Stimulated activated CD8-positive, alpha-beta memory T cell treated with anti-CD3 and anti-CD28 coated beads, Interleukin-4, amount 100 ng/mL, for 1 hour (primary cell): ENCODE measurements at places on chromosomes 6 and 20.

DNA sequence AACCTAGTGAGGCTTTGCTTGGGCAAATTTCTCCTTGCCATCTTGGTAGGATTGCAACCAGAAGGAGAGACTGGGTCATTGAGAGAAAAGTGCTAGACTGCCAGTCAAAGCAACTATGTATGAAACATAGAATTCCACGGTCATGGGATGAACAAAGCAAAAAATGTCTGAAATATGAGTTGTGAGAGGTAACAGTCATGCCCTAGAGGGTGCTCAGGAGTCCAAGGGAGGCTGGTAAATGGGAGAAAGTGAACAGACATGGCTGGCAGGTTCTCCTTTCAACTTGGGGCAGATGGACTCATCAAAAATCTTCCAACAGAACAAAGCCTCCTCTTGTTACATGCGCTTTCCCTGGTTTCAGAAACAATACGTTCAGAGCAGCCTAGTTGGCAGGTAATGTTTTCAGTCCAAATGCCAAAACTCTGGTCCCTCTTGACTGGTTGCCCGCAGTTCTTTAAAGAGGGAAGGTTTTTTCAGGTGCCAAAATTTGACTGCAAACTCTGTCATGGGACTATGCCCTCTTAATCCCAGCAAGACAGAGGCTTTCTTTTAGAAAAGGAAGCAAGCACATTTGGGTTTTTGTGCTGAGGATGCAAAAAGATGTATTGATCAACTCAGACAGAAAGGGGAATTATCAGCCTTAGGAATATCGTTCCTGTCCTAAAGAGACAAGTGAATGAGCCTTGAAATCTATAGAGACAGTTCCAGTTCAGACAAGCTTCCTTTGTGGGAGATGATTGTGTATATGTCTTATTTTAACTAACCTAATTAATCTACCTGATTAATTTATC is 68.5 kb upstream of the SASH1 start:
- DNase-seq: no peak

DNA sequence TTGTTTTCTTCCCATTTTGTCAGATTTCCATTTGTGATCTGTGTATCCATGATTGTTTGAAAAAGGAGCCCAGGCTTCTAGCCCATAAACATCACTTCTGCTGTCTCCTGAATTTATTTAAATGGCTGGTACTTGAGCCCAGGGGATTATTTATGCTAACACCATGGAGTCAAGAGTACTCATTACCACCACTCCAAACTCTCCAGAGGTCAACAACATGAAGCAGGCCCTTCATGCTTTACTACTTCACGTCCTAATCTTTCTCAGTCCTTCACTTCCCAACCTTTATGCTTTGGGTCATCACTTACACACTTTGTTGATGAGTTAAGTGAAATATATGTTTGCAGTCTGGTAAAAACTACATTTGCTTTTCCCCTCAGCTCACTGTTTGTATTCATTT is 247.8 kb downstream of the BMP2 start:
- no peak for DNase-seq

- no peak for DNase-seq
Measured at GRCh38 chr6:39517756-39518155, 195.3 kb upstream of the KCNK16 start.

DNA sequence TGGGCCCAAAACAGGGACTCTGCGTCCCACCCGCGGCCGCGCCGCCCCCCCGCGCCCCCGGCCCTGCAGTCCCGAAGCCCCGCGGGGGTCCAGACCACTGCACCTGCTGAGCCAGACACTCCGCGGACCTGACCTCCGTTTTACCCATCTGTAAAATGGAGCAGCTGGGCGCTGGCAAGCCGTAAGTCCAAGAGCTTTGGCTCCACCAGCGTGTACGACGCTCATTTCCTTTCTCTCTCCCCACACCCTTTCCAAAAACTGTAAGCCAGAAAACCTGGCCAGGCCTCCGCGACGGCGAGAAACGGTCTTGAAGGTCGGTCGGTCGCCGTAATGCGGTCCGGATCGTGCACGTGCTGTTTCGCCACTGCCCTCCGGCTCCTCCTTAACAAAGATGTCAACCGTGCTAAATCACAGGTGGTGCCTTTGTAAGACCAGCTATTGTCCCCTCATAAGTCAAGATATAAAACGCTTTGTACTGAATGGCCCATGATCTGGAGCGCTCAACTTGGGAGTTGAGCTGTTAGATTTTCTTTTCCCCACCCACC is 7.8 kb upstream of the NR2E1 start:
- no peak for DNase-seq

DNA sequence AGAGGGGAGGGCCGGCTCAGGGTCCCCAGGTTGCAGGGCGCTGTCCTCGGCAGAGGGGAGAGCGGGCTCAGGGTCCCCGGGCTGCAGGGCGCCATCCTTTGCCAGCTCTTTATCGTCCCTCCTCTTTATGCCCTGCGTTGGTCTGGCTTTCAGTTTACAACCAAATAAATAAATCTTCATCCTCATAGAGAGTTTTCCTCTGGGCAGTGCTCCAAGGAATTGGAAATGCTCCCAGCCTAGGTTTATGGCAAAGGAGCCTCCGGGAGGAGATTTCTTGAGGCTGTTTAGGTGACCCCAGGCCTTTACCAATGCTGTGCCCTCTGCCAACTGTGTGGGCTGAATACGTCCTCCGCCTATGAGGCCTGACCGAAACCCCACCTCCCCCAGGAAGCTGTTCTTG is 60.2 kb downstream of the CHMP4B start:
- DNase-seq: no peak

DNA sequence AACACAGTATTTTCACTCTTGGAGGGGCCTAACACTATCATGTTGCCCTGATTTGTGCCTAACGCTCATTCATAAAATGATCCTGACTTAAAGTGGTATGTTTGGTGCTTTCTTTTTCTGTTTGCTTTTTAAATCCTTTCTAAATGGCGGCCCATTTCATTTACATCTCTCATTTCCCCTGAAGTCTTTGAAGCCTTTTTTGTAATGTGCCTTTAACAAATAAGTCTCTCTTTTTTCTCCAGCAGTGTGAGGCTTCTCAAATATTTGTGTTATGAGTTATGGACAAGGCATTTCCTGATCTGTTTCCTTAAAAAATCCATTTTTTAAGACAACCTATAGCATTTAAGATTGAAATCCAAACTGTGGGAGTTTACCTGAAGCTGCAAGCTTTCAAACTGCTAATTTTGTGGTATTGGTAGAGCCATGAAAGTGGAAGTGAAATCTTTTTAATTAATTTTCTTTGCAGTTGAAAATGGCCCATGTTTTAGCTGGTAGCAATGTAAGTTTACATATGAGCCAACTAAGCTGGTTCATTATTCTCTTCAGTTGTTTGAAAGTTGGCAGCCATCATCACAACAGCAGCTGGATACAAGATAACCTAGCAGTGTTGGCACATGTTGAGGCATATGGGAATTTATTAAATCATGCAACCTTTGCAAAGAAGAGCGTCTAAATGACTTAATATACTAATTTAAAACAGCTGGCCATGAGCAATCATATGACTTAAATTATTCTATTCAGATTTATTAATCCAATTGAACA is 469.7 kb downstream of the CDKAL1 start:
- no peak for DNase-seq

DNA sequence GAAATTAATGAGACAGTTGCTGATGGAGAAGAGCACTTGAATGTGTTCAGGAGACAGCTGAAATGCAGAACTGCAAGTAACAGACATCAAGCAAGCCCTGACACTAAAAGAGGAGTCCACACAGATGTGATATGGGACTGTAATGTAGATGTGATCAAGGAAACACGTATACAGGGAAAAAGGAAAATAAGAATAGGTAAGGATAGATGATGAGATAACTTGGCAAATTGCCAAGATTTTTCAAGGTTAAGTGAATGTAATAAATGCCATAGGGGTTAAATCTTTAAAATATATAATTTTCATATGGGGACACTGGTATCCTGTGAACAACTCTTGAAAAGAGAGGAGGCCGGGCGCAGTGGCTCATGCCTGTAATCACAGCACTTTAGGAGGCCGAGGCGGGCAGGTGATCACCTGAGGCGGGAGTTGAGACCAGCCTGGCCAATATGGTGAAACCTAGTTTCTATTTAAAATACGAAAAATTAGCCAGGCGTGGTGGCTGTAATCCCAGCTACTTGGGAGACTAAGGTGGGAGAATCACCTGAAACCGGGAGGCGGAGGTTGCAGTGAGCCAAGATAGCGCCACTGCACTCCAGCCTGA is 7.2 kb upstream of the SNX14 start:
- DNase-seq: no peak

DNA sequence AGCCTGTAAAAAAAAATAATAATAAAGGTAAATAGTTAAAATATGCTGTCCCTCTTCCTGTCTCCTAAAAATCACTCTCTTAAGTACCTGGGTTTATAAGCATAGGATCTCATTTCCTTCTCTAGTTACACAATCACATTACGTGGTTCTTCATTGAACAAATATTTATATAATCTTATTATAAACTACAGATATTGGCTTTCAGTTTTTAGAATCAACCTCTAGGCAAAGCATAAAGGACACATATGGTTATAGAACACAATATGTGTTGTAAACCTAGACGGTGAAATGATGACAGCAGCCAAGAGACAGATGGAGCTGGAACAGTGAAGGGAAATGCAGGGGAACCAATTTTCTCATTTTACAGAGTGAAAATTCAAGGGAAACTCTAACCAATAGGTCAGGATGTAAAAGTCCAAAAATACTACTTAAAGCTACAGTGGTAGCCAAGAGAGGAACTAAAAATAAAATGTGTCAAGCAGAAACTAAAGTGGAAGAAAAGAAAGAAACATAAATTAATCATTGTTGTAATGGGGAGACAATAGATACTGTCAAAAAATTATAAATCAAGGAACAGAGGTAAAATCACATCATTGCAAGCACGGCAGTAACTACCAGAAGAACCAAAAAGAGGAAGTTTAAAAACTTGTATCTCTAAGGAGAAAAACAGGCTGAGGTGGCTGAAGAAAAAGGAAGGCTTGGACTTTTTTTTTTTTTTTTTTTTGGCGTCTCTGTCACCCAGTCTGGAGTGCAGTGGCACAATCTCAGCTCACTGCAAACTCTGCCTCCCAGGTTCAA is 82.8 kb upstream of the CDYL start:
- DNase-seq: no peak

DNA sequence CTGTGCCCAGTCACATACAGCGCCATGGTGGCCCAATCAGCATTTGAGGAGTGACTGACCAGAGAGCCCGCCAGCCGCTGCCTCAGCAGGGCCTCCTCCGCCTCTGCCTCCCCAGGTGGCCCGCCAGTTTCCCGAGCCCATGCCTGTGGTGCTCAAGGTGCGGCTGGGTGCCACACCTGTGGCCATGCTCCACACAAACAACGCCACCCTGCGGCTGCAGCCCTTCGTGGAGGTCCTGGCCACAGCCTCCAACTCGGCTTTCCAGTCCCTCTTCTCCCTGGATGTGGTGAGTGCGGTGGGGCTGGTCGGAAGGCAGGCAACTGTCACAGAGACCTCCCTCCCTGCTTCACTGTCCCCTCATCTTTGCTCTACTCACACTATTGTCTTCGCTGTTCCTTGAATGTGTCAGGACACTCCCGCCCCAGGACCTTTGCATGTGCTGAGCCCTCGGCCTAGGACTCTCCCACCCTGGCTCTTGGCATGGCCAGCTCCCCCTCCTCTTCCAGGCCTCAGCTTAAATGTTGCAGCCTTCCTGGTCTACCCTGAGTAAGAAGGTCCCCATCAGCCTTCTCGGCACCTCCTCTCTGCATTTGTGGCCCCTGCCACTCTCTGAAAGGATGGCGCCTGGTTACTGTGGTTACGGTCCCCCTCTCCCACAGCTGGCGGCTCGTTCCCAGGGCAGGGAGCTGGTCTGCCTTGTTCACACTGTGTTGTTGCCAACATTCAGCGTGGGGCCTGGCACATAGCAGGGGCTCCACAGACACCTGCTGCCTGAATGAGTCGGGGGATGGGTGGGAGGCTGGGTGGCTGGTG is 11.8 kb upstream of the BPIFB6 start:
- DNase-seq: no peak

DNA sequence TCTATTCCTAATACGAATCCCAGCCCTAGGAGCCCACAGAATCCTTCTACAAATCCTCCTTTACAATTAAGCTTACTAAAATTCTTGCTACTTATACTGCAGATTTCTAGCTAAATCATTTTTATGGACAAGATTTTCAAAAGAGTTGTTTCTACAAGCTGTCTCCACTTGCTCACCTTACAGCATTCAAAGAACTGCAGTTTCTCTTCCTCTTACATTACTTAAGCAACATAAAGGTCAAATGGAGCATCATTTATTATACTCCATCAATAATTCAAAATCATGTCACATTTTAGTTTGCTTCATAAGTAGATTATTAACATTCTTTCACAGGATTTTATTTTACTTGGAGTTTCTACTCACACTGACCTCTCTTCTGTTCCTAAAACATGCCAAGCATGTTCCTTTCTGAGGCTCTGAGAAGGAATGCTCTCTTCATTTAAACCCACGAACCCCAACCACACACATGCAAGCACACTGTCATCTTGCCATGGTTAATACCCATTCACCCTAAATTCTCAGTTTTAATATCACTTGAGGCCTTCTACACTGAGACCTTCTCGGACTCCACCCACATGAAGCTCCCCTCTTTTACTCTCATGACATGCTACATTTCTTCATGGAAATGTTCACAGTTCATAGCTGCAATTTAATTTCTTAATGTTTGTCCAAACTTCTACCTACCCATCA is 388.2 kb downstream of the TBC1D32 start:
- no peak for DNase-seq
